ENCODE measurements at places on chromosomes 6 and 20. TPM values are rescaled to one million over a fixed set of nuclear protein-coding genes. Genes with fewer than 3 reads are reported as not detected.

HMGA1 gene
- 114 TPM for total RNA-seq

GRIK2 gene
- total RNA-seq, result 4.1 TPM

SLC44A4 gene
- 2.0 TPM for total RNA-seq

DNA sequence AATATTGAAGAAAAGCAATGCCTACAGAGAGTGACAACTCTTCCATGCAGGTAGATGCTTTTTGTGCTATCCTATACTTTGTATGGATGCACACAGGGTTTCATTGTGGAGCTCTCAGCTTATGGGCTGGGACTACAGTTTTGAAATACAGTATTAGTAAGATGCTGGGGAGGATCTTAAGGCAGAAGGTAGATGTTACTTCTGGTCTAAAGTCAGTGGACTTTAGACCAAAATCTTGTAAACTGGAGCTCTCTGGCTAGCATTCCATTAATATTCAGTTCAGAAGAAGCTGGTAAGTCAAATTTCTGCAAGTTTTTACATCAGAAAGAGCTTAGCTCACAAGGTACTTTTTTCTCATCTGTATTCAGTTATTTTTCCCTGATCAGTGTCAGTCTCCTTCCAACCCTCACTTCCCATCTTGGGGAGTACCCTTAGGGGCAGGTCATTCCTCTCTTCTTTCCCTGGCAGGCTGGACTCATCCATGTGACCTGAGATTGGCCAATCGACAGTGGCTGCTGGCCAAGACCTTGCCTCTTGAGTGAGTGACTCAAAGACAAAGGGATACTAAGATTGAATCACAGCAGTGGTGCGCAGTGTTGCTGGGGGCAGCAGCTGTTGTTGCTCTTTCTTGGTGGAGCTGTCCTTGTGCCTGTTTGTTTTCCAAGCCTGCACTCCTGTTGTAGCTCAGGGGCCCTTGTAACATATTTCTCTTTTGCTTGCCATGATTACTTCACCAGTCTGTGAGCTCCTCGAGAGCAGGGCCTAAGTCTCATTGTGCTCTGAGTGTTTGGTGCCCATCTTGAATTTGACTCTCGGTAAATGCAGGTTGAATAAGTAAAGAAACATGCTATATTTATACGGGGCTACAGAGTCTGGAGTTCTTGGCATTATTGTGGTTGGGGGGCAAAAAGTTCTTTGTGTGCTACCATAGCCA, 2.8 kb upstream of the PHF20 start:
- no peak overlapping the region for H3K4me3 ChIP-seq
- H3K27me3 ChIP-seq, result no peaks in the 10 kb centered on the region
- peak; percentile 98 for DNase-seq
- peak overlapping the region; percentile 91 for H3K27ac ChIP-seq
- peaks cover under 1% of the 10 kb centered on the region for H3K36me3 ChIP-seq
- H3K4me1 ChIP-seq, result peaks cover 57% of the 10 kb centered on the region

GRCh38 chr6:45838996-45839395, 176.7 kb downstream of the CLIC5 start:
- no peak overlapping the region for H3K27ac ChIP-seq
- H3K4me3 ChIP-seq, result no peak overlapping the region
- no peaks in the 10 kb centered on the region for H3K36me3 ChIP-seq

DNA sequence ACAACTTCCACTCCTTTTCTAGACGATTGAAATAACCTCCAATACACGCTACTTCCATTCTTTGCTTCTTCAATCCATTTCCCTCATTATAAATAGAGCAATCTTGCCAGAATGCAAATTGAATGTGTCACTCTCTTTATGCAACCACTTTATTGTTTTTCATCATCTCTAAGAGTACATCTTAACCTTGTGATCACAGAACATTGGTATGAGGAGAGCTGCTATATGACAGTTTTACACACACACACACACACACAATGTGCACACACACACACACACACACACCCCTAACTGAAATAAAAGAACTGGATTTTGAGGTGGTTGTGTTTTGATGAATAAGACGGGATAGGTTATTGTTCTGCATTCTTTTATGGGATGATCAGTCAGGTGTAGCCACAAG, 187.0 kb downstream of the HDGFL1 start:
- no peaks in the 10 kb centered on the region for H3K4me1 ChIP-seq
- H3K4me3 ChIP-seq, result no peak overlapping the region

DNA sequence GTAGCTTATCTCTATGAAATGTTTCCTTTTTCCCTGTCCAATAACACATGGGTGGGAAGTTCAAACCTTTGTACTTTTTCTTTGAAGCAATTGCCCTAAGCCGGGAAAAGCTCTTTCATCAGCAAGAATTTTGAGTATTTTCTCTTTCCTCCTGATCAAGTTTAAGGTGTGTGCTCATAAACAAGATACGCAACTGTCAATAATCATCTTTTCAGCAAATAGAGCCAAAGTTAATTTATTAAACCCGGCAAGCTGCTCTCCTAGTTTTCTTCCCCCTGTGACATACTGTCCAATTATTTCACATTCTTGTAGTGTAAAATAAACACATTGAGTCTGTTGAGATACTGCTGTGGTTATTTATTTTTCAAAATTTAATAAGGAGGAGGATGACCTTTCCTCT, 194.4 kb downstream of the EDN1 start:
- H3K27me3 ChIP-seq, result no peaks in the 10 kb centered on the region
- H3K4me1 ChIP-seq, result peaks cover 3% of the 10 kb centered on the region
- DNase-seq, result no peak
- no peak overlapping the region for H3K4me3 ChIP-seq
- no peaks in the 10 kb centered on the region for H3K36me3 ChIP-seq

DNA sequence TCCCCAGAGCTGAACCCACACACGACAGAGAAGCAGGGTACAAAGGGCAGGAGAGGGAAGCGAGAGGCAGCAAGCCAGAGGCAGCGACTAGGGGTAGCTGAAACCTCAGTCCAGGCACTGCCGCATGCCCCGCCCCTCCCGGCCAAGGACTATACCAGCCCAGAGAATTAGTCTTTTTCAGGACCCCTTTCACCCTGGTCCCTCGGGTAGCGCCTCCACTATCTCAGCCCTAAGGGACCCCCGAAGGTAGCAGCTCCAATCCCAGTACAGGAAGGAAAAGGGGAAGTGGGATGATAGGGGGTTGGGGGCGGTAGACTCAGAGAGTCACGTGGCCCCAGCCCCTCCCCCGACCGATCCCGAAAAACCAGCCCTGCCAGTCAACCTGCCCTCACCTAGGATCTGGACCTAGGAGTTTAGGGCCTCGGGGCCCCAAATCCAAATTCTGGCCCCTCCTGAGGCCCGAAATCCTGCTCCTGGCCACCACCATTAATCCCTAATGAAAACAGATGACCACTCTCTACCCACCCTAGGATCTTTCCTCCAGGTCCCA, 1.3 kb downstream of the RGL2 start:
- DNase-seq, result no peak
- peaks cover 42% of the 10 kb centered on the region for H3K36me3 ChIP-seq
- H3K4me3 ChIP-seq, result peak overlapping the region; percentile 86
- H3K27me3 ChIP-seq, result no peaks in the 10 kb centered on the region
- H3K4me1 ChIP-seq, result peaks cover 40% of the 10 kb centered on the region
